Stimulated activated CD4-positive, alpha-beta T cell treated with anti-CD3 and anti-CD28 coated beads, Interleukin-2, amount 100 ng/mL, for 24 hours (primary cell): ENCODE measurements at places on chromosomes 4 and X.

DNA sequence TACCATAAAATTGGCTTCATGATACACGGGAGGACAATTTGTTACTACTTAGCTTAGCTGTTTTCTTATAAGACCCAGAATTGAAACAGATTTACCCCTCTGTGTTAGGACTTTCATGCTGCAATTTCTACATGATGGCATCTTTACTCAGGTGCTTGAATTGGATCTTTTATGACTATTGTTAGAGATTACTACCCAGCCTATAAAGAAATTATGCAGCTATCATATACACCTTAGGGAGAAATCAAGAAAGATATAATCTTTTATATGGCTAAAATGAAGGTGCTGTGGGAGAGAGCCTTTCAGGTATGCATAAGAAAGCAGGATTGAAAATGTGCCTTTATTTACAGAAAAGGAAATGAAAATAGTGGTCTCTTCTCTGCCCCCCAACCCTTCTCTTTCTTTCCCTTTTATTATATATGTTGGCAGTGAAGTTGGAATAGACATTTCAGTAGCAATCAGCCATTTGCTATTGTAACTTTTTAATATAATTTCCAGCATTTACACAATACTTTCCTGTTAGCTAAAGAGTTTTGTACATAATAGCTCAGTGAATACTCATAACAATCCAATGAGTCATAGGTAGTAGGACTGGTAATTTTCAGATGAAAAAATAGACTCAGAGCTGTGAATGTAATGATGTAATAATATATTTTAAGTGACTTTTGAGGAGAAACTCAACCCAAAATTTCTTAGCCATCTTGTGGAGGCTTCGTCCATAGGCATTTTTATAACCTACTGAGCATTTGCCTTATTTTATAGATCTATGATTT is 311.8 kb downstream of the ADGRL3 start:
- no peak for DNase-seq

GRCh38 chr4:28436191-28437080 is 1575.8 kb downstream of the STIM2 start:
- DNase-seq: no peak

DNA sequence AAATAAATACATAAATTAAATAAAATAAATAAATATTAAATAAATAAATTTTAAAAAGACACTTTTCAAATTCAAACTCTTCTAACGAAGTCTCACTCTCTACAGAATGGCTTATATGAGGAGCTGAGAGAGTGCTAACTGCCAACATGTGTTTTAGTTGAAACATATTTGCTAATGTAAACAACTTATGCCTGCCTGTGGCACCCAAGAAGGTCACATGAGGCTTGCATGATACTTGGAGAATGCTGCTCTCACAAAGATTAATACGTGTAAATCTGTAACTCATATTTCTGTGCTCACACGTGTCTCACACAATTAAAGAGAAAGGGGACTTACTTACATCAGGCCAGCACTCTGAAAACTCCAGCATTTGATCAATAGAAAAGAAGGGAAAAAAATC is 43.2 kb upstream of the PITX2 start:
- DNase-seq: no peak

DNA sequence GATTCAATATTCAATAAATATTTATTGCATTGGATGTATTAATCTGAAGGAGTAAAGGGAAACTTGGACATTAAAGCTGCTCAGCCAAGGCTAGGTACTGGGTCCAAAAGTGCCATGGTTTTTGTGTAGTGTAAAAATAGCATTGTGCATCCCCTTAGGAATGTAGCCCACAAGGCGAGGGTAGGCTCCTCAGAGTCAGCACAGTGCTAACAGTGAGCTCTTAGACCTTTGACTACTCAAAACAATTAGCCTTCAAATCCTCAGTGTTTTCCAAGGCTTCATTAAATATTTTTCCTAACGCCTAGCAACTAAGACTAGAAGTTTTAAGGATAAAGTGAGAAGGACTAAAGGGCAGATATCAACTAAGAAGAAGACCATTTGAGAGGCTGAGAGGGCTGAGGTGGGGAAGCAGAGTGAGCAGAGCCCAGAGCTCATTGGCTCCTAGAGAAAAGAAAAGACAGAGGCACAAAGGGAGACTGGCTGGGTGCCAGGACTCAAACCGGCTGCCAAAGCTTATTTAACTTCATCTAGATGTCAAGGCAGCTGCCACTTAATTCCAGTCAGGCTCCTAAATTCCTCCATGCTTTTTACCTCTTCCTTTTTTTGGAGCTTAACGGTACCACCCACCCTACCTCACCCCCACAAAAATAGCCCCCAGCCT is 17.0 kb downstream of the PRKG2 start:
- no peak for DNase-seq

DNA sequence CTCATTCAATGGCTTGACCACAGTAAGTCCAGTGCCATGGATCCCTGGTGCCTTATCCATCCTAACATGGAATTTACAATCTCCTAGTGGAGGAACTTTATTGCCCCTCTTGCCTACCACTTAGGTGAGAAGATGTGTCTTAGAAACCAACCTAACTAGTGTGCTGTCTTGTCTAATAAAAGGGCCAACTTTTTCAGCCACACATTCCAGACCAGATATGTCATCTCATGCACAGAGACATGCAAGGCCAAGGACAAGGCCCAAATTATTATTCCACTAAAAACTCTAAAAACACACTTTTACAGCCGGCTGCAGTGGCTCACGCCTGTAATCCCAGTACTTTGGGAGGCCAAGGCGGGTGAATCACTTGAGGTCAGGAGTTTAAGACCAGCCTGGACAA is 10.6 kb upstream of the PRDX4 start:
- DNase-seq: no peak

GRCh38 chr4:129561886-129562671 is 466.1 kb downstream of the C4orf33 start:
- no peak for DNase-seq

DNA sequence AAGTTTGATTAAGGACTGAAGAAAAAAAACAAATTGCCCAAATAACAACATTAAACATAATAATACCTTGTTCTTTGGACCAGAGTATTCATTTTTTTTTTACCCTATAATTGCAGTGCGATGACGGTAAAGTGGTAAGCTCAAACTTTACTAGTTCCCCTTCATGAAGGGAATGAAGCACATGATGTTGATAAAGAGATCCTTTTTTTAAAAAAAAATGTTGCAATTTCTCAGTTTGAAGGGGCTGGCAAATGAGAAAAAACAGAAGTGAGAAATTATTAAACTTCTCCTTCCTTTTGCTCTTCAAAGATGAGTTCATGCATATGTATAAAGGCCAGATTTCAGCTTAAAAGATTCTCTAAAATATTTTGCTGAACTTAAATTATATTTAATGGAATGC is 231.7 kb downstream of the C4orf33 start:
- no peak for DNase-seq

GRCh38 chr4:67701517-67701850 is 529 bp upstream of the UBA6 start:
- DNase-seq: no peak

GRCh38 chr4:152682143-152682941 is 2.5 kb upstream of the TMEM154 start:
- no peak for DNase-seq

DNA sequence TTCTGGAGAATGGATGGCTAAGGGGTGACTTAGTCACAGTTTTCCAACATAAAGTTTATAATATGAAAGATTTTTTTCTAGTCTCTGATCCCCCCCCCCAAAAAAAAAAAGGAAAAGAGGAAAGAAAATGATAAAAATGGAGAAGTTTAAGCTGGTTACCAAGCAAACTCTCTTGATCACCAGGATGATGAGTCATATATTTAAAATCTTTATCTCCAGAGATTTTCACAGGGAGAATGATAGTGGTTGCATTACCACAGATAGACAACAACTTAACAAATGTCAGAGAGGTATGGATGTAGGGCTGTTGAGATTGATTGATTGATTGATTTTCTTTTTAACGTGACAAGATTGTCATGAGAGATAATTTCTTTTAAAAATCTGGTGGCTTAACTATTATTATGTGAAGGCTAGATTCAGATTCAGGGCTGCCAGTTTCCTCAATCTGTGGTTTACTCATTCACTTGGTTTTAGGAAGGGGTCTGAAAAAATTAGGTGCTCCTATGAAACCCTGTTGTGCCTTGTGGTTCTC is 13.3 kb upstream of the TEX13C start:
- DNase-seq: no peak

DNA sequence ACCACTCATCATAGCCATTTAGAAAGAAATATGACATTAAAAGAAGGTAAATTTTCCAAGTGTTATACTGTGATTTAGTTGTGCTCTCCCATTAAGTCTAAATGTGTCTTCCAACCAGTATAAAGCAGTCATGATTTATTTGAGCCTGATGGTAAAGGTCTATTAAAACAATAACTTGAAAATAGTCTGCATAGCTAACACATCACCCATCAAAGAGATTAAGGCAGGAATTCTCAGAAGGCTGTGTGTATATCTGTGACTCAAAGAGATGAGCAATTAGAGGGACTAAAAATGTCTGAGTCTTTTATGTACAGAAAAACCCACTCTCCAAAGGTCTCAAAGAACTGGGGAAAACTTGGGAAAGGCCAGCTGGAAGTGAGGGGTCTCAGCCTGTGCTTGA is 70.3 kb upstream of the IQCM start:
- DNase-seq: no peak

GRCh38 chr4:184833046-184833838 is 7.5 kb upstream of the ACSL1 start:
- DNase-seq: no peak

- DNase-seq: no peak
Measured at GRCh38 chrX:49187028-49187394, 838 bp upstream of the PRICKLE3 start.

GRCh38 chrX:13545726-13546125 is 23.7 kb upstream of the EGFL6 start:
- no peak for DNase-seq

GRCh38 chr4:7202411-7202810 is 10.1 kb downstream of the SORCS2 start:
- no peak for DNase-seq

DNA sequence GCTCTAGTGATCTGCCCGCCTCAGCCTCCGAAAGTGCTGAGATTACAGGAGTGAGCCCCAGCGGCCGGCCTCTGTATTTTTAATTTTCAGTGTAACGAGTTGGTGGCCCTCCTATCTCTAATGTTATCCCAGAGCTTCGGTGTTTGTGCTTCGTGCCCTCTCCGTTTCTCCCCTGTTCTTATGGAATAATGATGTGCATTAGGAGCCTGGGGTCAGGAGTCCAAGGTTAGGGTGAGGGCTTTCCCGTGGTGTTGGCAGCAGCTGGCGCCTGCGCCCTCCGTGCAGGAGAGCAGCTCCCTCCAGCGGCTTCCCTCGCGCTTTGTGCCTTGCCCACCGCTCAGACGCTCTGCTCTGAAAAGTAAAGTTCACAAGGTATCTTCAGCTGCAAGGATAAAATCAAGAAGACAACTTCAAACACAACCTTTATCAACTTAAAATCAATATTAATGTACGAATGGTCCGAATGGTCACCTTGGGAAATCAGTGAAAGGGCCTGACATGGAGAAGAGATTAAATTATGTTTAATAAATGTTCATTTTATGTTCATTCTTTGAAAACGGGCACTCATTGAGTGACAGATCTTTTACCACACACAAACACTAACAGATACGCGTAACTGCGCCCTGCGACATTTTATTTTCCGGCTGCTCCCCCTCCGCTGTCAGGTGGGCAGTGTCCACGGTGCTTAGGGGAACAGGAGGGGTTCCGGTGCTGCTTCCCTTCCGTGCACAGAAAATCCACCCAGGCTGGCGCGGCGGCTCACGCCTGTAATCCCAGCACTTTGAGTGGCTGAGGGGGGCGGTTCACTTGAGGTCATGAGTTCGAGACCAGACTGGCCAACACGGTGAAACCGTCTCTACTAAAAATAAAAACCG is 62.4 kb downstream of the TRAPPC11 start:
- DNase-seq: peak; percentile 62

DNA sequence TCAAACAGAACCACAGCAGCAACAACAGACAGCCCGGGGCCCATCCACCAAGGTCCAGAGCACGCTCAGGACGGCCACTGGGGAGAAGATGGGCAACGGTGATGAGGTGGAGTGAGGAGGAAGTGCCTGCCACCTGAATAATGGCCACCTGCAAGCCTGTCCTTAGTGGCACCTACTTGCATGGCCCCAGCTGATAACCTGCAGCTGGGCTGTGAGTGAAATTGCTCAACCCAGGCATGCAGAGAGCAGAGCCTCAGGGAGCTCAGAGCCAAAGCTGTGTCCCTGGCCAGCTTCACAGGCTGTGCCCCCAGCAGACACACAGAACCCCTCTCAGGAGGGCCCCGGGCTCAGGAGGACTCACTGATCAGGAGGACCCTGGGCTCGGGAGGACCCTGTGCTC is 102.4 kb upstream of the ADRA2C start:
- no peak for DNase-seq

DNA sequence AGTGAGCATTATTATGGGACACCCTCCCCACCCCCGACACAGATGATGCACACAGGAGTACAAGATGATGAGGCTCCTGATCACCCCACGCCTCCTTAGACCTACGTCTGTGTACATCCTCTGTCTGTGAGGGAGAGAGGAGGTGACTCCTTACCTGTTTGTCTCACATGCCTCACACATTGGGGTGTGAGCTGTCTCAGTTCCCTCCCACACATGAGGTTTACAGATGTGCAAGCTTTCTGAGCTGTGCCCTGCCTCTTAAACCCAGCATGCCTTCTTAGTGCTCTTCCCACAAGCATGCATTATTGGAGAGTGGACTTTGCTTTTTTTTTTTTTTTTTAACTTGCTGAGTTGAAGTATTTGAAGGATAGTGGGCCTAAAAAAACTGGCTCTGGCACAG is 76.7 kb downstream of the CLCN5 start:
- DNase-seq: no peak

- peak; percentile 39 for DNase-seq
Measured at GRCh38 chrX:155048977-155049619, 21.8 kb downstream of the CMC4 start.
